ENCODE measurements at places on chromosomes 2 and 18.

- DNase-seq: no peak
Measured at GRCh38 chr2:54471221-54471711, 15.1 kb downstream of the SPTBN1 start.

GRCh38 chr2:67309281-67309680 lies 87.9 kb upstream of the ETAA1 start:
- no peak for DNase-seq

GRCh38 chr2:17790536-17790935 lies 25.7 kb upstream of the MSGN1 start:
- no peak for DNase-seq

DNA sequence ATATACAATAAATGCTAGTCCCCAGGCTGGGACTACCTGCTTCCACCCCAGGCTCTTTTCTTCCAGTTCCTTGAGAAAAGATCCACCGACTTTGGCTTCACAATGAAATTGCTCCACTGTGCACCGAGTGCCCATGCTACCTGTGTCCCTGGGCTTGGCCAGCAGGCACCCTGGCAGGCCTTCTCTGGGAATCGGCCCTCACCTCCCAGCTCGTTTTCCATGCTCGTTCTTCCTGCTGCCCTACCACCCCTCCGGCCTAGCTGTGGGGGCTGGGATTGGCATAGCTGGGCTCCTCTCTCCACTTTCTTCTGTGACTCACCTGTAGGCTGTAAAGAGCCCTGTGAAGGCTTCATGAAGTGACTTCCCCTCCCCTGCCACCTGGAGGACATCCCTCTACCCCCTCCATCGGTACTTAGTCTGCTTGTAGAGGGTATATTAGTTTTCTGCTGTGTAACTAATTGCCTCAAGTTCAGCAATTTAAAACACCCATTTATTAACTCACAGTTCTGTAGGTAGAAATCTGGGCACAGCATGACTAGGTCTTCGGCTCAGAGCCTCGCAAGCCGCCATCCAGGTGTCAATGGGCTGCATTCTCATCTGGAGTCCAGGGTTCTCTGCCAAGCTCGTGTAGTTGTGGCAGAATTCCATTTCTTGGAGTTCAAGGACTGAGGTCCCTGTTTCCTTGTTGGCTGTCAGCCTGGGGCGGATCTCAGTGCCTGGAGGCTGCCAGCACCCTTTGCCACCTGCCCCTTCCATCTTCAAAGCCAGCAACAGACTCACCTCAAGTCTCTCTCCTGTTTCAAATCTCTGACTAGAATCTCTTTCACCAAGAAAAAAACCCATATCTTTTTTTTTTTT lies 57.6 kb downstream of the DPYSL5 start:
- no peak for DNase-seq

DNA sequence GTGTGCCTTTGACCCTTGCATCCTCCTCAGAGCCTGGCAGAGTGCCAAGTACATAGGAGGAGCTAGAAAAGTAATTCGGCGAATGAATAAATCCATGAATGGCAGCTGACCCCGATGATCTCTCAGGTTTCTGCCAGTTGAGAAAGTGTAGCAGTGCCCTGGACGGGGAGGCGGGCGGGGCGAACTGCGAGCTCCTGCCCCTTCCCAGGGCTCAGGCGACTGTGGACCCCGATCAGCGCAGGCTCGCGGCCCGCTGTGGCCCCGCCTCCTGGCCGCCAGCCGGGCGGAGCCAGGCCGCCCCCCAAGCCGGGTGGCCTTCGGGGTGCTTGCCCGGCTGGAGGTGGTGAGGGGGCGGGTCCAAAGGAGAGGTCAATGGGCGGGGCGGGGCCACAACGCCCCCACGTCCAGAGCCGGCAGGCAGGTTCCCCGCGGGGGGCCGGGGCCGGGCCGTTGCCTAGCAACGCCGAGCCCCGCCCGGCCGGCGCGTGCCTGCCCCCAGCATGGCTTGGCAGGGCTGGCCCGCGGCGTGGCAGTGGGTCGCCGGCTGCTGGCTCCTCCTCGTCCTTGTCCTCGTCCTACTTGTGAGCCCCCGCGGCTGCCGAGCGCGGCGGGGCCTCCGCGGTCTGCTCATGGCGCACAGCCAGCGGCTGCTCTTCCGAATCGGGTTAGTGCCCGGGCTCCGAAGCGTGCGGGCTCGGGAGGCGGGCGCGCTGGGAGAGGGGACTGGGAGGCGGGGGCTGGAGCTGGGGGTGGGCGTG lies 30.6 kb upstream of the TMBIM1 start:
- DNase-seq: peak; percentile 13

GRCh38 chr2:197377670-197378069 lies 57.2 kb downstream of the SF3B1 start:
- no peak for DNase-seq

GRCh38 chr2:191150600-191151330 lies at the start of gene STAT4:
TSS of gene STAT4 (minus strand) at chr2:191150994. CDS start at chr2:191148203, 2,791 bp downstream.
- DNase-seq: peak; percentile 26

GRCh38 chr2:86563650-86564061 lies 413 bp upstream of the CHMP3 start:
- DNase-seq: no peak

DNA sequence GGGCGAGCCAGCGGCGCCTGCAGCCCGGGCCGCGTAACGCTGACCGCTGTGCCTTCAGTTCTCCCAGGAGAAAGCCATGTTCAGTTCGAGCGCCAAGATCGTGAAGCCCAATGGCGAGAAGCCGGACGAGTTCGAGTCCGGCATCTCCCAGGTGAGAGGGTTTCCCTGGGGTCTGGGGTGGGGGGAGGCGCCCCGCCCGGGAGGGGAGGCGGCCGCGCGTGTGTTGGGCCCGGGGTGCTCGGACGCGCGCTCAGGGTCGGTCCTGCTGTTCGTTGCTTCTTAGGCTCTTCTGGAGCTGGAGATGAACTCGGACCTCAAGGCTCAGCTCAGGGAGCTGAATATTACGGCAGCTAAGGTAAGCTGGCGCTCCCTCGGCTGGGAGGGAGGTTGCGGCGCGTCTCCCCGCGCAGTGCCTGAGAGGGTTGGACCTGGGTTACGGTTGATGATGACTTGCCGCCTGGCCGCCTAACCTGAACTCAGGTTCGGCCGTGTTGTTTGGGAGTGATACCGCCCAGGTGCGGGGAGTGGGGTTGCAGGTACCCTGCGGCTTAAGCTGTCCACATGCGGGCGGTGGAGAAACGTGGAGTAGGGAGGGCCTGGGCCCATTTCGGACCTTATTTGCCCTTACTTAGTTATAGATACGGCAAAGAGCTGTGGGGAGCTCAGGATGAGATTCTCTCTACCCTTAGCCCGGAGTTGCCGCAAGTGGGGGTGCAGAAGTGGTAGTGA lies 638 bp downstream of the RPS7 start:
- DNase-seq: no peak

DNA sequence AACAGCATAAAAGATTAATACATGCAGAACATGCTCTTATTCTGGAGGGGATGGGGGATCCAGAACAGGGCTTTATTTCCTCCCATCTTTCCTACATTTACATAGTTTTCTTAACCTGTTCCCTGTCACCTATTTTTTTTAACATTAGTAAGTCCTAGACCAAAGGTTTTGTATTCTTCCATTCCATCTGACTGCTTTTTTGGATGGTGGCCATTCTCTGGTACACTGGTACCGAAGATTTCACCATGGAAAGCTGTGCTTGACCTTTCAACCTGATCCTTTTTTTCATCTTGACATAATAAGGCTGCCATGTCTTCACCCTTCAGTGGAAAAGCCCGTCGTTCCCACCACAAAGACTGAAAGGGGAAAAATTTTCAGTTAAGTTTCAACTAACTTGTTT lies 20.4 kb downstream of the RPE start:
- DNase-seq: no peak

- DNase-seq: no peak
Measured at GRCh38 chr2:240277073-240277806, 136.8 kb upstream of the OTOS start.

- no peak for DNase-seq
Measured at GRCh38 chr18:8603663-8604520, 5.3 kb upstream of the RAB12 start.

GRCh38 chr2:23286031-23286757 lies 98.8 kb upstream of the KLHL29 start:
- DNase-seq: no peak

DNA sequence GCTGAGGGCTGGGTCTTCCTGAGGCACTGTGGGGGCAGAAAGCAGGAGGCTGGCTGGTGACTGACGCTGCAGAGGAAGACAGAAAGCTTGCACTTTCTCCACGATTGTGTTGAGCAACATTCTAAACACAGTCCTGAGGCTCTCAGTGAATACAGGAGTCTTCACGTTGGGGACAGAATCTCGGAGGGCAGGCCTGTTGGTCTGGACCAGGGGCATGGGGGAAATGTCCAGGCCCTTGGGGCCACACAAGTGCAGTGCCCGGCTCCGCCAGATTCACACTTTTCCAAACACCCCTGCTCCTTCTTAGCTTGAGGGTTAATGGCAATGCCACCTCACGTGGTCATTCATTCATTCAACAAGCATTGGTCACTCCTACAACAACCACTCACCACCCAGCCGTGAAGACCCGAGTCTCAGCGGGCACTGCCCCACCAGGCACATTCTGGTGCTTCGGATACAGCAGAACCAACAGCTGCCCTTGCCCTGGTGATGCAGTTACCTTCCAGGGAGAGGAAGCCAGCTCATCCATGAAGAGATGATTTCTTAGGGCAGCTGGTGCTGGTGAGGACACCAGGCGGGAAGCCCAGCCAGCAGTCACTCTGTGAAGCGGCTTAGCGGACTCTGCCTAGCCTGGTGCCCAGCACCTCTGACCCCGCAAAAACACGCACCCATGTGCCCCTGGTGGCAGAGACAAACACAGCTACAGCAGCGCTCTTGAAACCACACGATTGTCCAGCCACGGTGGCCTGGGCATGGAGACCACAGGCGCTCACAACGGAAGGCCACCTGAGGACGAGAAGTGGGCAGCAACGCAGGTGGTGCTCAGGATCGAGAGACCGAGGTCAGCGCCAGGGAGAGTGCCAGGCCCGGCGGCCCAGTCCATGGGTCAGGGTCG lies 10.9 kb upstream of the GPC1 start:
- no peak for DNase-seq

- DNase-seq: no peak
Measured at GRCh38 chr18:926946-927345, 22.3 kb downstream of the ADCYAP1 start.

DNA sequence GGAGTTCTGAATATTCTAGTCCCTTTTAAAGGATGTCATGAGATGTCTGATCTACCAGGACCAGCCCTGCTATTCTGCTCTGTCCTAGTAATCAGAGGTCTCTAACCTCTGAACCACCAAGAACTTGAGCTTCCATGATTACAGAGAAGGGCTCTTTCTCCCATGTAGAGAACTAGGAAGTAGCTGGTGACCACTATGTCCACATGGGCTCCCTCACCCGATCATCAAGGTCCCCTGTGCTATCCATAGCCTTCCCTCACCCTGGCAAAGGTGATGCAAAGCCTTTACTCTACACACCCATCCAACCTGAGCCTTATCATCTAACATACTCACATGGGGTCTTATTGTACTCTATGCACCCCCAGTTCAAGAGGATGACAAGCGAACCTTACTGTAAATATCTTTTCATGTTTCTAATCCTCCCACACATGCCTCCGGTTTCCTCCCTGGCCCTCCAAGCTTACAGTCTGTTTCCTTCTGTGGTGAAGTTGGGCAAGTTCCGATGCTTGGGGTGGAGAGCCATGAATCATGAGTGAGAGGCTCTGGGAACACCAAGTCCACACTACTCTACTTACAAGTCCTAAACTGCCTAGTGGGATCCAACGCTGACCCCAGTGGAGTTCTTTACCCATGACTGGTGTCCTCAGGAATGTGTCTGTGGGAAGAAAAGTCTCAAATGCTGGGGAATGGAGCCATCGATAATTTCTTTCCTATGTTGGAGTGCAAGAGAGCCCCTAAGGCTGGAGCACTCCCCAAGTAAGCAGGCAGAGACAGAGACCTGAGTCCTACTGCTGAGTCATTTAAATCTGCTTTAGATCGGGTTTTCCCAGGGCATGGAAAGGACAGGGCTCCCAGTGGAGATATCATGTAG lies 73.3 kb upstream of the KLF7 start:
- DNase-seq: no peak

DNA sequence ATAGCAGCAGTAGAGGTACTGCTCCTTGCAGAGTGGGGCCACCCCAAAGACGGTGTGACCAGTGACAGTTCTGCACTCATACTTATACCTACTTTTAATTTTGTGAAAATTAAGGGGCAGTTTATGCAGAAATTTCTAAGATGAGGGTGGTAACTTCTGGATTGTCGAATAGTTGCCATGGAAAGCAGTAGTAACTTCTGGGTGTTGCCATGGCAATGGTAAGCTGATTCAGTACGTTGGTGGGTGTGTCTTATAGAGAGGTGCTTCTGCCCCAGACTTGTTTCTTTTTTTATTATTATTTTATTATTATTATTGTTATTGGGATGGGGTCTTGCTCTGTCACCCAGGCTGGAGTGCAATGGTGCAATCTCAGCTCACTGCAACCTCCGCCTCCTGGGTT lies 82.8 kb upstream of the L3MBTL4 start:
- DNase-seq: no peak

DNA sequence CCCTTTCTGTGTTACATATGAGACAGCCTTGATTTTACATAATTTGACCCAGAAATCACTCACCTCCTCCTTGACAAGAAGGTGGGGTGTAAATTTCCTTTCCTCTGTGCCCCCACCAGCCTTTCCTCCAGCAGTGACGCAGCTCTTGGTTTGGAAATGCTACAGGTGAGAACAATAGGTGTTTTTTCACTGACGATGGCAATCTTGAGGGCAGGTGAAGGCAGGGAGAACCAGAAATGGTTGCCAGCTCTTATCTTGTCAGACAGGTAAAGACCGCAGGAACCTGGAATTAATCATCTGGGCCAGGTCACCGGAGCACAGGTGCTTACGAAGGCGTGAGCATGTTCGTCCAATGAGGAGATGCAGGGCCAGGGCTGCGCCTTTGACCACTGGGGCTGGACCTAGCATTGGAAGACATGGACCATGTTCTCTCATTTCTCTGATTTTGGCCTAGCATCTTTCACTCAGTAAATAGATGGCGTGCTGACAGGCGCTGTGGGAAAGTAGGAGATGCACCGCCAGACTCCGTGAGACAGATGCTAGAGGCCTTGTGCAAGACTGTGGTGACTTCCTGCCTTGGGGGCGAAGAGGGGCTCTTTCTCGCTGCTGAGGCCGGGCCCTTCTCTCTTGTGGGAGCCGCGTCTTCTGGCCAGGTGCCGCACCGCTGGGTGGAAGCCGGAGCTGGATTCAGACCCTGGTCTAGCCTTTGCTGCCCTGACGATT lies 4.0 kb downstream of the CIDEA start:
- no peak for DNase-seq

All from activated CD4-positive, CD25-positive, alpha-beta regulatory T cell (primary cell).